Osteocyte (in vitro differentiated cells): ENCODE measurements at places on chromosomes 3 and 15. TPM values are rescaled to one million over a fixed set of nuclear protein-coding genes. Genes with fewer than 3 reads are reported as not detected.

Gene CCDC54
- not detected in 2 replicates for total RNA-seq

Gene RETNLB
- not detected in 2 replicates for total RNA-seq

Gene NAALADL2
- total RNA-seq, result 15.3 and 16.1 TPM in 2 replicates

Gene EFHB
- total RNA-seq, result 1.8 and 2.7 TPM in 2 replicates

Gene ZNF660
- total RNA-seq, result 6.7 and 11.2 TPM in 2 replicates

Gene DNAH12
- total RNA-seq, result 0.05 and 0.08 TPM in 2 replicates

- DNase-seq, result no peak
- no peaks in the 10 kb centered on the region for H3K27me3 ChIP-seq
- H3K4me3 ChIP-seq, result no peak overlapping the region
- peaks cover 55% of the 10 kb centered on the region for H3K36me3 ChIP-seq
- peaks cover 53% of the 10 kb centered on the region for H3K4me1 ChIP-seq
- no peak overlapping the region for H3K27ac ChIP-seq
Measured at GRCh38 chr3:149647812-149648211, 10.0 kb downstream of the WWTR1 start.

- H3K36me3 ChIP-seq, result no peaks in the 10 kb centered on the region
- H3K4me1 ChIP-seq, result no peaks in the 10 kb centered on the region
- no peak overlapping the region for H3K27ac ChIP-seq
- H3K4me3 ChIP-seq, result no peak overlapping the region
Measured at GRCh38 chr15:101099183-101099582, 152.7 kb downstream of the CHSY1 start.

DNA sequence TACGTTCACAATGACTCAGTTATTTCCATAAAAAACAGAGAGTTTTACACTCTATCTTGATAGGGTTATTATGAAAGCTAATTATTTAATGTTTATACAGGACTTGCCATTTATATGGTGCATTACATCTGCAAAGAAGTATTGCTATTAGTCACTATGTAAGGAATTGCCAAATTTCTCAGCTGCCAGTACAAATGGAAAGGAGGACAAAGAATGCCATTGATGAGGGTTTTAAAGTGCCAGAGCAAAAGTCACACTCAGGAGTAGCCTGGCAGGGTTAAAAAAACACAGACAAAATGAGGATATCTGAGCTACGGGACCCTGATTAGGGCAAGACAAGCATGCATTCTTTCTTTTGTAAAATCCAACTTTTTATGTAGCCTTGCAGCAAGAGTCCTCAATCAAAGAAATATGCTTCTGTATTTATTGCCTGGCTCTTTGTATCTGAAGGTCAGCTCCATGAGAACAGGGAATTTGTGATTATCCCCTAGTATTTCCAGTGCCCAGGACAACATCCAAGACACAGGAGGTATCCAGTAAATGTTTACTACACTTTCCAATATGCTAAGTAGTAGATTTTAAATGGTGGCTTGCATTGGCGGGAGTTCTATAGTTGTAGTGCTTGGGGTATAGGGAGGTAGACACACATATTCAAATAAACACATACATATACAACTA lies 1013.6 kb downstream of the ROBO1 start:
- no peaks in the 10 kb centered on the region for H3K27me3 ChIP-seq
- no peak overlapping the region for H3K4me3 ChIP-seq
- no peaks in the 10 kb centered on the region for H3K36me3 ChIP-seq
- no peak overlapping the region for H3K27ac ChIP-seq

GRCh38 chr3:112761062-112761638 lies 85.5 kb downstream of the CD200R1L start:
- peaks cover 20% of the 10 kb centered on the region for H3K4me1 ChIP-seq
- H3K36me3 ChIP-seq, result no peaks in the 10 kb centered on the region
- H3K27me3 ChIP-seq, result no peaks in the 10 kb centered on the region

DNA sequence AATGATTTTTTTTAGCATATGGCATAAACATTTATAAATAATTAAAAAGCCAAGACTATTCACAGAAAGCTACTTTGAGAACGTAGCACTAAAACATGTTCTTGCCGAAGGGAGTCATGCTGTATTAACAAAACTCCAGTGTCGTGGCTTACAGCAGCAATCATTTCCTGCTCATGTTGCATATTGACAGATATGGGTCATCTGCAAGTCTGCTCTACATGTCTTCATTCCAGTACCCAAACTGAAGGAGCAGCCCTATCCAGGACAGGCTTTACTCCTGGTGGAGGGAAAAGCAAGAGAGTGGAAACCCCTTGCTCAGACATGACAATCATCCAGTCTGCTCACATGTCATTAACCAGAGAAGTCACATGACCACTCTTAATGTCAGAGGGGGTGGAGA lies 87.6 kb downstream of the NEK11 start:
- H3K36me3 ChIP-seq, result no peaks in the 10 kb centered on the region
- no peak overlapping the region for H3K4me3 ChIP-seq
- no peak for DNase-seq
- peaks cover 2% of the 10 kb centered on the region for H3K4me1 ChIP-seq
- H3K27me3 ChIP-seq, result no peaks in the 10 kb centered on the region

GRCh38 chr3:138360869-138361525 lies 12.6 kb downstream of the MRAS start:
- peaks cover 48% of the 10 kb centered on the region for H3K4me1 ChIP-seq
- H3K36me3 ChIP-seq, result no peaks in the 10 kb centered on the region
- no peak overlapping the region for H3K4me3 ChIP-seq
- H3K27ac ChIP-seq, result peak overlapping the region; percentile 11
- no peak for DNase-seq
- H3K27me3 ChIP-seq, result no peaks in the 10 kb centered on the region

DNA sequence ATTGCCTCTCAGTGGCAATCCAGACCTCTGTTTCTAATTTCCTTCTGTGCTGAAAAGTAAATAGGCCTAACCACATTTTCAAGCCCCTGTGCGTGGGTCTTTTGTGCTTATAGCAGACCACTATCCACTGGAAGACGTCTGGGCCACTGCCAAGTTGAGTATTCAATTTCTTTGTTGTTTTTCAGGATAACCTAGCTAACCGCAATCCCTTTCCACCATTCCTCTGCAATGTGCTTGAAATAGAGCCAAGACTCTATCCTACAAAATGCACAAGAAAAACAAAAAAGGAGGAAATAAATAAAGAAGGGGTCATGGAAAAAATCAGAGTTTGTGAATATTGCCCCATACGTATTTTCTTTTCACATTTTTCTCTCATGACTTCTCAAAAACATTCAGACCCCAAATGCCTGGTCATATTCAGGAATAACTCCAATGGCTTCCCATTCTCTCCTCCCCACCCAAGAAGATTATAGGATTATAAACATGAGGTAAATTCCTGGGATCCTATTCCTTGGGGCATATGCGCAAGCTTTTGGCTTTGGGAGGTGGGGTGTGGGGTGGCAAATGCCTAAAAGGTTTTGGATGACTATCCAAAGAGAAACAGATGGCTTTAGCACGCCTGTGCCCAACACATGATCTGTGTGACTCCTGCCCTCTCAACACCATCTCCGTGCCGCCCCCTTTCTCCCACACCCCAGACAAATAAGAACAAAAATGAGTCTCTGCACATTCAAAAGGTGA lies 217.9 kb upstream of the THBS1 start:
- H3K27ac ChIP-seq, result peak overlapping the region; percentile 89
- H3K36me3 ChIP-seq, result no peaks in the 10 kb centered on the region
- H3K4me3 ChIP-seq, result no peak overlapping the region
- no peaks in the 10 kb centered on the region for H3K27me3 ChIP-seq
- DNase-seq, result peak; percentile 88

GRCh38 chr3:159165961-159166360 lies 364.1 kb downstream of the MFSD1 start:
- no peak for DNase-seq
- no peak overlapping the region for H3K4me3 ChIP-seq

- H3K27me3 ChIP-seq, result no peaks in the 10 kb centered on the region
- DNase-seq, result no peak
- peaks cover 7% of the 10 kb centered on the region for H3K4me1 ChIP-seq
- no peak overlapping the region for H3K4me3 ChIP-seq
Measured at GRCh38 chr3:150049317-150049716, 78.6 kb upstream of the PFN2 start.

DNA sequence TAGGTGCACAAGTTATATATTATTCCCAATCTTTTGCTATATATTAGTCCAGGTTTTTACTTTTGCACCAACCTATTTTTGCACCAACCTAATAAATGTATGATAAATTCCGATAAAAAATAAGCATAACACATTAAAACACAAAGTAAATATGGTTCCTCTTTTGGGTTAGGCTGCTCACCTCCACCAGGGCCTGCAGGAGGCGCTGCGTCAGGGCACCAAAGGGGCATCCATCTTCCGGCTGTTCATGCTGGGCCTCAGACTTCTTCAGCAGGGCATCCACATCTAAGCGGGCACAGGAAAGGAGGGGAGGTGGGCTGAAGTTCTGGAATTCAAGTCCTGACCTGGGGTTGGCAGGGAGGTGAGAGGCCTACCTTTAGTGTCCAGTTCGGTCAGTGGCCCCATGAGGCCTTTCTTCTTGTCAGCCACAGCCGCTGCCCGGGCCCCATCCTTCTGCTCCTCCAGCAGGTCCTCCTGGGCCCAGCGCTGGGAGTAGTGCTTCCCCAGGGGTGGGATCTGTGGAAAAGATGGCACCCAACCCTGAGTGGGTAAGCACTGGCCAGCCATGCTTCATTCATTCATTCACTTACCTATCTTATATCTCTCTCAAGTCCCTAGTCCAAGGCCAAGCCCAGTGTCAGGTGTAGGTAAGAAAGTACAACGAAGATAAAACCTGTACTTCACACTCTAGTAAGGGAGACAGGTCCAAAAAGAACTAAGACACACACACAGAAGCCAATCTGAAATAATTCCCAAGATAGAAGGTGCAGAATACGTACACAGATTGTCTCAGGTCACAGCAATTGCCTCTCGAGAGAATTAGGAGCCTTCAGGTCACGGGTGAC lies 5.2 kb downstream of the TADA3 start:
- H3K27me3 ChIP-seq, result no peaks in the 10 kb centered on the region
- no peak overlapping the region for H3K27ac ChIP-seq
- H3K36me3 ChIP-seq, result peaks cover 48% of the 10 kb centered on the region
- DNase-seq, result no peak

- H3K36me3 ChIP-seq, result no peaks in the 10 kb centered on the region
- H3K4me3 ChIP-seq, result no peak overlapping the region
- H3K27ac ChIP-seq, result no peak overlapping the region
- no peak for DNase-seq
Measured at GRCh38 chr3:60263191-60263590, 988.1 kb downstream of the FHIT start.

GRCh38 chr15:55118344-55118870 lies 78.3 kb downstream of the RSL24D1 start:
- no peaks in the 10 kb centered on the region for H3K4me1 ChIP-seq
- H3K27ac ChIP-seq, result no peak overlapping the region
- H3K27me3 ChIP-seq, result no peaks in the 10 kb centered on the region

- no peaks in the 10 kb centered on the region for H3K36me3 ChIP-seq
- DNase-seq, result no peak
- H3K4me3 ChIP-seq, result no peak overlapping the region
- peaks cover 27% of the 10 kb centered on the region for H3K4me1 ChIP-seq
- H3K27ac ChIP-seq, result no peak overlapping the region
Measured at GRCh38 chr3:47315069-47315647, 32.4 kb downstream of the KLHL18 start.

GRCh38 chr3:195546130-195546560 lies 3.0 kb upstream of the PPP1R2 start:
- peak overlapping the region; percentile 58 for H3K27ac ChIP-seq
- no peaks in the 10 kb centered on the region for H3K36me3 ChIP-seq

- H3K27me3 ChIP-seq, result no peaks in the 10 kb centered on the region
- peak overlapping the region; percentile 27 for H3K27ac ChIP-seq
- DNase-seq, result no peak
- H3K4me1 ChIP-seq, result peaks cover 28% of the 10 kb centered on the region
- no peak overlapping the region for H3K4me3 ChIP-seq
Measured at GRCh38 chr15:72269739-72270138, 2.6 kb downstream of the PARP6 start.

DNA sequence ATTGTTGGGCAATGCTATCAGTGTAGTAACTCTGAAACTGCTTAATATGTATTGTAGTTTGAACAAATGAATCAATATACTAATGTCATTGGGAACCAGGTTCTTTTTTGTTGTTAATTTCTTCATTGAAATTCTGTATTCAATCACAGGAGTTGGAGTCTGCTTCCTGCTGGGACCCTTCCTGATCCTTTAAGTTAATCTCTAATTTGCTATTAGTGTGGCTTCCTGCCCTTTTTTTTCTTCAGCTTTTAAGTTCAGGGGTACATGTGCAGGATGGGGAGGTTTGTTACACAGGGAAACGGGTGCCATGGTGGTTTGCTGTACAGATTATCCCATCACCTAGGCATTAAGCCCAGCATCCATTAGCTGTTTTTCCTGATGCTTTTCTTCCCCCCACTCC lies 21.7 kb downstream of the GPR160 start:
- peaks cover 2% of the 10 kb centered on the region for H3K27me3 ChIP-seq
- no peaks in the 10 kb centered on the region for H3K4me1 ChIP-seq
- no peak for DNase-seq
- H3K4me3 ChIP-seq, result no peak overlapping the region
- no peak overlapping the region for H3K27ac ChIP-seq
- no peaks in the 10 kb centered on the region for H3K36me3 ChIP-seq

DNA sequence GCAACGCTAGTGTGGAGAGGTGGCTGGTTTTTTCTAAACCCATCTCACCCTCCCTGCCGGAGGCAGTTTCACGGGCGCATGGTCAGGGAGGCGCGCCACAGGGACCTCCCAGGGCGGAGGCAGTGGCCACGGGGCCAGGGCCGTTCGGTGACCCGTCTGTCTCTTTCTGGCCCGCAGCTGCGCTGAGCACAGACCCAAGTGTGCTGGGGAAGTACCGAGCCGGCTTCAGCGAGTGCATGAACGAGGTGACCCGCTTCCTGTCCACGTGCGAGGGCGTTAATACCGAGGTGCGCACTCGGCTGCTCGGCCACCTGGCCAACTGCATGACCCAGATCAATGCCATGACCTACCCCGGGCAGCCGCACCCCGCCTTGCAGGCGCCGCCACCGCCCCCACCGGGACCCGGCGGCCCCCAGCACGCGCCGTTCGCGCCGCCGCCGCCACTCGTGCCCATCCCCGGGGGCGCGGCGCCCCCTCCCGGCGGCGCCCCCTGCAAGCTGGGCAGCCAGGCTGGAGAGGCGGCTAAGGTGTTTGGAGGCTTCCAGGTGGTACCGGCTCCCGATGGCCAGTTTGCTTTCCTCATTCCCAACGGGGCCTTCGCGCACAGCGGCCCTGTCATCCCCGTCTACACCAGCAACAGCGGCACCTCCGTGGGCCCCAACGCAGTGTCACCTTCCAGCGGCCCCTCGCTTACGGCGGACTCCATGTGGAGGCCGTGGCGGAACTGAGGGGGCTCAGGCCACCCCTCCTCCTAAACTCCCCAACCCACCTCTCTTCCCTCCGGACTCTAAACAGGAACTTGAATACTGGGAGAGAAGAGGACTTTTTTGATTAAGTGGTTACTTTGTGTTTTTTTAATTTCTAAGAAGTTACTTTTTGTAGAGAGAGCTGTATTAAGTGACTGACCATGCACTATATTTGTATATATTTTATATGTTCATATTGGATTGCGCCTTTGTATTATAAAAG lies 1.8 kb downstream of the HES1 start:
- no peaks in the 10 kb centered on the region for H3K27me3 ChIP-seq
- peaks cover 10% of the 10 kb centered on the region for H3K36me3 ChIP-seq
- DNase-seq, result no peak
- peak overlapping the region; percentile 97 for H3K4me3 ChIP-seq
